SHP77 (cell line): ENCODE measurements at places on chromosomes 6 and 20.
A peak's percentile ranks its signal among the peaks of the same experiment; 100 is the strongest.

GRCh38 chr20:60271597-60271996 is 313.4 kb downstream of the CDH26 start:
- peak; percentile 4 for DNase-seq

GRCh38 chr6:158143700-158144099 is 24.4 kb downstream of the SERAC1 start:
- peak; percentile 1 for DNase-seq

DNA sequence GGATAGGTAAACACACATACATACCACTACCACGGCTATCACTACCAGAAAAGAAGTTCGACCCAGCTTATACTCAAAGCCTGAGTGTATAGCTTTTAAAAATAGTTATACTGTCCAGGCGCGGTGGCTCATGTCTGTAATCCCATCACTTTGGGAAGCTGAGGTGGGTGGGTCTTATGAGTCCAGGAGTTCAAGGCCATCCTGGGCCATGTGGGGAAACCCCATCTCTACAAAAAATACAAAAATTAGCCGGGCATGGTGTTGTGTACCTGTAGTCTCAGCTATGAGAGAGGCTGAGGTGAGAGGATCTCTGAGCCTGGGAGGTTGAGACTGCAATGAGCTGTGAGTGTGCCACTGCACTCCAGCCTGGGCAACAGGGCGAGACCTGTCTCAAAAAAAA is 32.9 kb downstream of the NKX2-4 start:
- DNase-seq, result no peak

DNA sequence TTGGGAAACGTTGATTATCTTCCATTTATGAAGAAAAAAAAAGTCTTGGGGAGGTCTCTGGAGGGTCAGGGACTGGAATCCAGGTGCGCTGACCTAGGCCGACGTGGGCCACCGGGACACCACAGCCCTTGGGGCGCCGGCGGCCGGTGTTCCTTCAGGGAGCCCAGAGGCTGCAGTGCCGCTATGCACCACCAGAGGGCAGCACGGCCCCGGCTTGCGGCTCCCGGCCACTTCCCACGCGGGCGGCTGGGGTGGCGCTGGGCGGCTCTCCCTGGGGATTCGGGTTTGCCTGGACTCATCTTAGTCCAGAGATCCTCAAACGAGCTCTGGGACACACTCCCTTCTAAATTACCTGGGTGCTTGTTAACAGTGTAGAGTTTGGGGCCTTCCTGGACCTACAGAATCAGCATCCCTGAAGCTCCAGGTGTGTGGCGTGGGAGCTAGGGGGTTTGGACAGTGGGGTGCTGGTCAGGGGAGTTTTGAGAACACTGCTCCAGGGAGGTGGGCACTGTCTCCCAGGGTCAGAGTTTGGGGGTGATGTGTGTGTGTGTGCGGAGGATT is 23.0 kb upstream of the GTSF1L start:
- peak; percentile 30 for DNase-seq

DNA sequence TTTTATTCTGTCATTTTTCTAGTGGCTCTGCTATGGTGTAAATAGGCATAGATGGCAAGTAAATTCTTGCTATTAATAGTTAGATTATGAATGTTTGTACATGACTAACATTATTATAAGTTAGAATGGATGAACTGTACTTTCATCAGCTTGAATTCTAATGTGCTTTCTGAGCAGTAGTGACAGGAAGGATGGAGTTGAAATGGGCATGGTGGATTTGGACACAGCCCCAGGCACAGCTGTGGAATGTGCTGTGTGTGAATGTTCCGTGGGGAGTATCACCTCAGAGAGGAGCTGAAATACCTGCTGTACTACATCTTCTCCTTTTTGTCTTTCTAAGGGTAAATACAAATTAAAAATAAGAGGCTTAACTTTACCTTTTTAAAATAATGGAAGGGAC is 66.8 kb downstream of the FBXO5 start:
- no peak for DNase-seq

DNA sequence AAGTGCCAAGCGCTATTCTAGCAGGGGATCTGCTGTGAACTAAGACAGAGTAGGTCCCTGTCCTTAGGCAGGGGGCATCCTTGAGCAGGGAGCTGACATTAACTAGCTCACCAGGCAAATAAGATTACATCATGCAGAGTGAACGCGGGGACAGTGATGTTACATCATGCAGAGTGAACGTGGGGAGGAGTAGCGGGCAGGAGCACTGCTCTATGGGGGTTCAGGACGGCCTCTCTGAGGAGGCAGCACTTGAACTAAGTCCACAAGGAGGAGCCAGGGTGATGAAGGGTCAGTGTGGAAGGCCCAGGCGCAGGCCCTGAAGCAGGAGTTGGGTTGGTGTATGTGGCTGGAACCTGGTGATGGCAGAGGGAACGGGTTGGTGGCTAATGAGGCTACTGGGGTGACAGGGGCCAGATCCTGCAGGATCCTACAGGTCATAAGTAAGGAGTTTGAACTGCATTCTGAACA is 38.7 kb downstream of the KAT14 start:
- DNase-seq, result no peak

DNA sequence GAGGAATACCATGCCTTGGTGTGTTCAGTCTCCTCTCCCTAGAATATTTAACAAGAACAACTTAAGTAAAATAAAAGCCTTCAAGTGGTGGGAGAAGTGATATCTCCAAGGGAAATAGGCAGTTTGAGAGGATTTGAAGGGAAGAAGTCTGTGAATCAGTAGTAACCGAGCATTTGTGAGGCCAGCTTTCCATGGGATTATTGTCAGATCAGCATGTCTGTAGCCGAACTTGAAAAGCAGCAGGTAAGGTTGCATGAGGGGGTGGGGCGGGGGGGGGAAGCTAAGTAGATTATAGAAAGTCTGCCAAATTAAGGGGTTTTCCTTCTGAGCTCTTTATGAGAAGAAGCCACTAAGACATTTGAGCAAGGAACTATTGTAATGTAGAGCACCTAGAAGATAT is 92.6 kb downstream of the GRIK2 start:
- no peak for DNase-seq

DNA sequence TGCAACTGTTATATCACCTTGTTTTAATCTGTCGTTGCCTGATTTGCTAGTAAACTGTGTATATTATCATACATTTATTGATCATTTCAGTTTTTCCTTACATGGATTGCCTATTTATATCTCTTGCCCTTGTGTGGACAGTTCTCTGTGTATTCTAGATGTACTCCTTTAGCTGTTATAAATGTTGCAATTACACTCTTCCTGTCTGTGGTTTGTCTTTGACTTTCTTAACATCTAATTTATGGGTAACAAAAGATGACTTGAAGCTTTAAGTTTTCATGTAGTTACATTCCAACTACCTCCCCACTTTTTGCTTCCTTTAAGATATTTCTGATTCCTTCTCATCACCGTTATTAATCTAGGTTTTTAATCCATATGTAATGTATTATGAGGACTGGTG is 22.6 kb downstream of the PLCB1 start:
- no peak for DNase-seq

DNA sequence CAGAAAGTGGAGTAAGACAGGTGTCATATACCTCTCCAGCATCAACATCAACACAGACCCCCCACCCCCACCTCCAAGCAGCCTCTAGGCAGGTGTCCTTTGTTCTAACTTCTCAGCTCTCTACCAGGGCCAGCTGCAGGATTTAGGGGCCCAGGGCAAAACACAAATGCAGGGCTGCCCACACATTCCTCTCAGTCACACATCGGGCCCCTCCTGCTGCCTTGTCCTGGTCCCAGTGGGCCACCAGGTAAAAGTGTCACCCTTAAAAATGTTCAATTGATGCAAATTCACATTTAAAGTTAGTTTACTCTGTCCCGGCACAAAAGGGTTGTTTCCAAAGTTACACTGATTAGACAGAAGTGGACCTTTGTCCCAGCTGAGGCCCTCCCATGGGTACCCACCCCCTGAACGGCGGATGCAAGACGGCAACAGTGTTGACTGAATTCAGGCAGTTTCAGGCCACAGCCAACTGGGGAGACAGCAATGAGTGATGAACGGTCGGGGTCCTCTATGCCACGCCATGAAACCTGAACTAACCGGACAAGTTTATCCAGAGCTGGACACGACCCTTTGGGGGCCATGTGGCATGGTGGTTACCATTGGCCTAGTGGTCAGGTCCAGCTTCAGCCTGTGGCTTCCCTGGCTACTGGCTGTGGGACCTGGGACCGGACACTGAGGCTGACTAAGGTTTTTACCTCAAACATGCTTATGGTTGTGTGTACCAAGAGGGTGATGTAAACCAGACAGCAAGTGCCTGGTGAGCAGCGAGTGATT is 52.2 kb upstream of the UNC93A start:
- no peak for DNase-seq

DNA sequence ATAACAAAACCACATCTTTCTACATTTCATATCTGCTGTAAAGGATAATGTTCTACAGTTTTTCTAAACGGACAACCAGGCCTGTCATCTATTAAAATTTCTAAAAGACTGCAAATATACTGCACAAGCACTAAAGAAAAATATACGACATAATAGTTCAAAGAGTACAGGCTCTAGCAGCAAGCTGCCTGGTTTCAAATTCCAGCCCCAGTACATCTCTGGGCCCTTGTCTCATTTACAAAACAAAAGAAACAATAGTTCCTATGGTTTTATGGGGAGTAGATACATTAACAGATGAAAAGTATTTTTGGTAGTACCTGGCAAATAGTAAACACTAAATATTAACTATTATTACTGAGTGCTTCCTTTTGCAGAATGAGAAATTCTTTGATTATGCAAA is 24.1 kb downstream of the DEK start:
- no peak for DNase-seq

DNA sequence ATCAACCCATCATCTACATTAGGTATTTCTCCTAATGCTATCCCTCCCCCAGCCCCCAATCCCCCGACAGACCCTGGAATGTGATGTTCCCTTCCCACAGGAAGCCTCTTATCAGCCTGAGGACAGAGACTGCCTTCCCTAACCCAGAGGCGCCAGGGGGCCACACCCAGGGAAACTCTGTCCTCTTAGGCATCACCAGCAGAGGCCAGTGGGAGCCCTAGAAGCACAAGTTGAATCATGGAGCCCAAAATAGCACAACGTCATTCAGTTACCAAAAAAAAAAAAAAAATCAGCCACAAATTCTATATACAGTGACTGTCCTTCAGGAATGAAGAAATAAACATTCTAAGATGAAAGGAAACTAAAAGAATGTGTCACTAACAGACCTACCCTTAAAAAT is 625.7 kb downstream of the TFAP2A start:
- DNase-seq, result no peak

- DNase-seq, result no peak
Observed at GRCh38 chr6:2542101-2542857, 208.4 kb downstream of the MYLK4 start.

- no peak for DNase-seq
Observed at GRCh38 chr6:42813906-42814444, 32.1 kb downstream of the BICRAL start.

- DNase-seq, result no peak
Observed at GRCh38 chr20:59134182-59134581, 29.4 kb upstream of the ZNF831 start.

- peak; percentile 8 for DNase-seq
Observed at GRCh38 chr6:162736961-162737360, 9.2 kb downstream of the PACRG start.

- no peak for DNase-seq
Observed at GRCh38 chr20:25378884-25379733, 11.5 kb downstream of the ABHD12 start.

GRCh38 chr6:16311763-16312162 is 73.4 kb downstream of the GMPR start:
- no peak for DNase-seq
